Activated T-helper 2 cell treated with anti-CD3 and anti-CD28 coated beads, Interferon-gamma antibody, Interleukin-2, Interleukin-4, amounts not matched to agents 10 μg/mL and 5 μg/mL and 100 μg/mL, durations not matched to agents 14 hours and 24 hours and 36 hours (primary cell): ENCODE measurements at places on chromosomes 3 and 15.

DNA sequence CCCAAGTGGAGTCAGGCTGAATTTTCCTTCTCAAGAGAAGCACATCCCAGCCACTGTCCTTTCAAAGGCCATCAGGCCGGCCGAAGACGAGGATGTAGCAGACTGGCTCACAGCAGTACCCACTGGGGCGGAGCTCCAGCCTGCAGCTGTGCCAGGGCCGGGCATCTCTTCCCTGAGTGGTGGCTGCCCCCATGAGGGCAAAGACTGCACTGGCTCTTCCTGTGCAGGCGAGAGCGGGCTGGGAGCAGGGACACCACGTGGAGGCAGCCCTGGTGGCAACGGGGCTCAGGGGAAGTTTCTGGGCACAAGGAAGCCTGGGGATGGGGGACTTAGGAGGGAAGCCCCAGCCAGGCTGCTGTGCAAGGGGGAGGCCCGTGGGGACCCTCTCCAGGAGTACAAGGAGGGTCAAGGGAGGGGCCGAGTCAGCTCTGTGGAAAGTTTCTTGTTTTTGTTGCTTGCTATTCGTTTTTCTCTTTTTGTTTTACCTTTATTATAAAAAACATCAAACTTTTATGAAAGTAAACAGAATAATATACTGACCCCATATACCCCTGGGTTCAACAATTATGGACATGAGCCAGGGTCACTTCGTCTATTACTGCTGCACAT is 66.1 kb downstream of the RPN1 start:
- no peak for DNase-seq

DNA sequence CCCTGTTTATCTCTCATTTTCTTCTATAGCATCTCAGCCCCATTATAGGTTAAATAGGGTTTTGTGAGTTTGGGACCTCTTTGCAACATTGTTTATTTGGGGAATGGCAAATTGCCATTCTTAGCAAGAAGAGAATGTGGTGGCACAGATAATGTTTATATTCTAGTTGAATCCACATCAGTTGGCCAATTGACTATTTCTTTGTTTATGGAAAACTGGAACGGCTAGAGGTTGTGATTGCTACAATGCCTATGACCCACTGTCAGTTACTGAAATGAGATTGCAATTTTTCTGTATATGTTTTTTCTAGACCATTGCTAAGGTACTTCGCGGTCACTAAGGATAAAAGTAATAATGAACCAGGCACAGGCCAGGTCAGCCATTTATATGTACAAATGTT is 44.6 kb upstream of the CFAP20DC start:
- DNase-seq = no peak

GRCh38 chr3:171165499-171165921 is 139.0 kb upstream of the SLC2A2 start:
- DNase-seq = no peak

DNA sequence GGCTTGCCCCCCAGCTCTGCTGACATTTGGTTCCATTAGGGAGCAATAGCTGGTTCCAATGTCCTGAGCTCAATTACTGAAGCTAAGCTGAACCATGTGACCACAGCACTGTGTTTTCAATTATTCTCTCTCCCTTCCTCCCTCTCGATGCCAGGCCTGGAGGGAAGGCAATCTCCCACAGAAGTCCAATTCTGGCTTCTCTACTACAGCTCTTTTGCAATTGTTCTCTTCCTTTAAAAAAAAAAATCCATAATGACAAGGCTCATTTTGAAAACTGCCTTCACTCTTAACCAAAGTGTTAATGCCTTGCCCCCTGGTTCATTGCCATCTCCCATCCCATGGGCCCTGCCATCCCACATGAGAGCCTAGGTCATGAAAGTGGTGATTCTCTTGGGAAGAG is 24.8 kb downstream of the IL16 start:
- no peak for DNase-seq

DNA sequence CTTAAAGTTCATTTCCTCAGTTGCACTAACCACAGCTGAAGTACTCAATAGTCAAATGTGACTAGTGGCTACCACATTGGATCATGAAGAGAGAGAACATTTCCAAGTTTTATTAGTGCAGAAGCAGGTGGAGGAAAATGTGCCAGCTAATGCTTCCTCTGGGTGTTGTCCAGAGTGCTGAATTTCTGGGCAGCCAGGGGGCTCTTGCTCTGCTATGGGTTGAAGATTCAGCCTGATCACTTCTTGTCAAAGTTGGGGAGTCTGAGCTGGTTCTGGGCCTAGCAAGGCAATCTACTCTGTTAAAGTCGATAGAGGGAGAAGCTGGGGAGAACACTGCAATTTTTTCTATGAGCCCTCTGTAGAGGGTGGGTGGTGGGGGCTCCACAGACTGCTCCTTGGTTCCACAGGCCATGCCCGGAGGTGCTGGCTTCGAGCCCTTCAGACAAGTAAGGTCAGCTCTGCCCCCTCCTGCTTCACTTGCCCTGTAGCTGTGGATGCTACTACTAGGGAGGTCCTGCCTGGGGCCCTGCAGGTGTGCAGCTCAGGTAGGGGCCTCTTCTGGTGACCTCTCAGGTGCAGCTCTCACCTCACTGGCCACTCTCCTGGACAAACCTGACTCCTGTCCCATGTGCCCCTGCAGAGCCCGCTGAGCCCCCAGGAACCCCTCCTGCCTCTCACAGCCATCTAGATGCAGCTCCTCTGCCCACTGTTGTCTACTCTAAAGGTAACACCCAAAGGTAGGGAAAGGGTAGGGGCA is 8.2 kb downstream of the ALG3 start:
- no peak for DNase-seq

DNA sequence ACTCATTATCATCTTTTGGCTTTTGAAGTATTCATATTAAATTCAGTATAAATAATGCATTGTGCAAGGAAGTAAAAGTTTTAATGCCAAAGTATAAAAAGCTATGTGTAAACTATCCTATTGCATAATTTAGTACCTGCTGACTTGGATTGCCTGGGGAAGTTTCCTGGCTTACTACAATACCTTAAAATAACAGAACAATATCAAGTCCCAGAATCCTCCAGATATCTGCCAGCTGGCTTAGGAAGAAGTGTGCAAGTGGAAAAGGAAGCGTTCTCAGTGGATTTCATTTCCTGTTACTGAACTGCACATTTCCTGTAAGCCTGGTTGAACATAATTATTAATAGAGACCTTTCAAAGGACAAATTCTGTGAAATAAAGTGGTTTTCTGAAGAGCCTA is 236.7 kb downstream of the ADAMTSL3 start:
- no peak for DNase-seq

DNA sequence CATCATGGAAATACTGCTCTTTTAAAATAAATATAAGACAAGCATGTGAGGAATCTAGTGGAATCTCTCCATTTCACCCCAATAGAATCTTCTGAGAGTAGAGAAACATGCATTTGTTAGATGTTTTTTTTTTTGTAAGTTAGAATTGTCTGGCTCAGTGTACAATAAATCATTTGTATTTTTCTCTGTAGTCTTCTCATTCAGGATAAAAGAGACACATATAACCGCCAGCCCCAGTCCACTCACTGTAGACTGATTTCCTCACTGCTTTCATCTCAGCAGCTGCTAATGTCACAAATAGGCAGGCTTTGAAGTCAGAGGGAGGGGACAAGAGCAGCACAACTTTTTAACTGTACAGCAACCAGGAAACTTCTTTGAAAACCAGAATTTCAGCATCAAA is 140.2 kb upstream of the RBMS3 start:
- no peak for DNase-seq

GRCh38 chr15:71891026-71891425 is 80.7 kb downstream of the NR2E3 start:
- DNase-seq = no peak

DNA sequence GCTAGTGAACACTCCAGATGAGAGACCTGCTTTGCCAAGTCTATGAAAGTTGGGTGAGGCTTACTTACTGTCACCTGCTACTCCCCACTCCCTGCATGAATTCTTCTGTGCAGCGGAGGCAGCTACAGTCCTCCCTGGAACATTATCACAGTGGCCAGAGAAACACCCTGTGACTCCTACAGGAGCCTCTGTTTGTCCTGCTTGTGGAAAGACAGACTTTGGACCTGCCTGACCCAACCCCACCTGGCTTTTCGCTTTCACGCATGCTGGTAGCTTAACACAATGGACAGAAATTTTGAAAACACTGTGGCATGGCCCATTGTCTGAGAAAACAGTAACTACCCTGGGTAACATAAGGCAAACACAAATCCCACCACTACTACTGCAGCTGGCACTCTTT is 1565.5 kb upstream of the CADM2 start:
- DNase-seq = no peak
